ENCODE measurements at places on chromosomes 16 and 17.

- DNase-seq, result no peak
Observed at GRCh38 chr17:33169580-33170285, 123.4 kb downstream of the ASIC2 start.

- no peak for DNase-seq
Observed at GRCh38 chr16:64236316-64236715, 885.5 kb downstream of the CDH11 start.

GRCh38 chr17:66567234-66568170 is 265.1 kb downstream of the PRKCA start:
- DNase-seq, result peak; percentile 62

- peak; percentile 53 for DNase-seq
Observed at GRCh38 chr17:77834170-77835115, 124.1 kb upstream of the TNRC6C start.
